Eye (tissue), 1 donor: ENCODE measurements at places on chromosomes 12 and 14.
A peak's percentile ranks its signal among the peaks of the same experiment; 100 is the strongest.

- DNase-seq: peak; percentile 15
These were observed 75.9 kb downstream of the IFT81 start for GRCh38 chr12:110200124-110200417.

GRCh38 chr14:103545915-103546651 lies 16.4 kb downstream of the BAG5 start:
- DNase-seq: peak; percentile 41

GRCh38 chr14:89588840-89589296 lies 171.8 kb upstream of the FOXN3 start:
- DNase-seq: no peak

GRCh38 chr14:21535545-21536417 lies 9.6 kb upstream of the SALL2 start:
- peak; percentile 21 for DNase-seq

- no peak for DNase-seq
These were observed 76.4 kb upstream of the DICER1 start for GRCh38 chr14:95233702-95234241.

DNA sequence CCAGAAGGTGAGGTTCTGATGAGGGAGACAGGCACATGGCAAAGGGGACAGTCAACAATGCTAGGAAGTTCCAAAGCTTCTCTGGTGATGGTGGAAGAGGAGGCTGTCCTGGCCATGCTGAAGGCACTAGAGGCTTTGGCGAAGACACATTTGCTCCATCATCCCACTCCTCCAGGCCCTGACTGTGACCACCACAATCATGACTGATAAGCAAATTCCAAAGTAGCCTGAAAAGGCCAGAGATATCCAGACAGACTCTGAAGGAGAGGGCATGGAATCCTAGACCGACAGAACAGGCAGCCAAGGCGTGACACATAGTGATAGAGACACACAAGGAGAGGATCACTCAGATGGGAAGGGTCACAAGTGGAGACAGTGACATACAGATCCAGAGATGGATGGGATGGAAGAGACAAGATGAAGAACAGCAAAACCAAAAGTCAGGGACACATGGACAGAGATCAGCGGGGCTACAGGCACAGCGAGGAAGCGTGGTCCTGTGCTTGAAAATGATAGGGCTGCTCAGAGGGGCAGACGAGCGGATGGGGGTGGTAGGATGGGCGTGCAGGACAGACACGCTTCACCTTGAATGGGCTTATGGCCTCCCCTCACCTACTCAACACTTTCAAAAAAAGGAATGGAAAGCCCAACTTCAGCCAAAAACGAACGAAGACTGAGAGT lies 1.3 kb downstream of the ZFHX2 start:
- DNase-seq: no peak

- no peak for DNase-seq
These were observed 14.4 kb downstream of the NIN start for GRCh38 chr14:50816395-50817047.

- DNase-seq: no peak
These were observed 895.8 kb downstream of the RPS29 start for GRCh38 chr14:48690349-48690748.

GRCh38 chr12:13190275-13190674 lies 6.3 kb upstream of the EMP1 start:
- no peak for DNase-seq

GRCh38 chr12:102481705-102482425 lies 1.5 kb upstream of the IGF1 start:
- no peak for DNase-seq

DNA sequence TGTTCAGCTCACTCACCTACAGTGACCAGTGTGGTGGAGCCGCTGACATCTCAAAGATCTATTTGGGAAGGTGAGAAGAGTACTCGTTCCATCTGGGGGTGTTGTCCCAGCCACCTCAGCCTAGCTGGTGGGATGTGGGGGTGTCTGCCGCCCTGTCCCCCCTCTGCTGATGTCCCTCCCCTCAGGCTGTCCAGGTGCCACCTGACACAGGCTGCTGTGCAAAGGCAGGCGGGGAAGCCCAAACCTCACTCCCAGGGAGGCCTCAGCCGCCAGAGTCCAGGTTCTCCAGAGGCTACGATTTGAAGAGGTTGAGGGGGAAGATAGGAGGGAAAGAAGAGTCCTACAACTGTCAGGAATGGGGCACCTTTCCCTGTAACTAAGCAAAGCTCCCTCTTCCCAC lies 51.3 kb upstream of the FKBP4 start:
- no peak for DNase-seq

GRCh38 chr12:112947761-112948160 lies 9.5 kb downstream of the OAS3 start:
- DNase-seq: no peak
